Left lung (tissue), 14 donors: ENCODE measurements at places on chromosomes 16 and 17. TPM values are rescaled to one million over a fixed set of nuclear protein-coding genes. Genes with fewer than 3 reads are reported as not detected.

DNA sequence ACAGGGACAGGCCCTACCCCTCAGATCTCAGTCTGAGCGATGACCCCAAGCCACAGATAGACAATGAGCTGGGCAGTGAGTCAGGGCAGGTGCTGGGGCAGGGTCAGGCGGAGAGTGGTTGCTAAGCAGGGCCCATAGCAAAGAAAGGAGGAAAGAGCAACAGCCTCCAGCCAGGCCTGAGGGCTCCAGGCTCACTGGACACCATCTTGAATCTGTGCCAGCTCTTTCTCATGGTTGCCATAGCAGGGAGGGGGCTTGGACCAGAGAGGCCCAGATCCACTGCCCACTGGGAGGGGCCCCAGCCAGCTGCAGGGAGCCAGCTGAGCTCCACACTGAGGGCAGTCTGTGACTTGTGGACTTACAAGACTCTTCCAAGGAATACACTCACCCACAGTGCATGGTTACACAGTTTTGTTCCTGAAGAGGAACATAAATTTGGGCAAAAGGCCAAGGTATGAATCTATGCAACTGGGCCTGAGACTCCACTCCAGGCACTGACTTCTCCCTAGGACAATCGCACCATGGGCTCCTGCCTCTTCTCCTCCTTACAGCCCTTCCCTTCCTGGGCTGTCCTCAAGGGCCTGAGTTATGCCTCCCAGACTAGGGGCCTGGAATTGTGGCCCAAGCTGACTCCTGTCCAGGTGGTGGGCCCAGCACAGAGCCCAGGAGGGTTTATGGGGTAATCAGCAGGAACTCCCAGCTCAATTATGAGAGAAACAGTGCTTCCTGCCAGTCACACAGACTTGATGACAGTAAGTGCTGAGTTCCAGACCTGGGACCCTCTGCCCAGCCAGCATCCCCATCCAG, 59.9 kb downstream of the BEAN1 start:
- DNase-seq, result peak; percentile 81

GRCh38 chr17:8991514-8992285, 26.2 kb upstream of the PIK3R5 start:
- peak; percentile 60 for DNase-seq

- DNase-seq, result no peak
Observed at GRCh38 chr16:88505405-88506082, 52.5 kb downstream of the ZFPM1 start.

- DNase-seq, result no peak
Observed at GRCh38 chr17:61361084-61361483, 38.6 kb upstream of the TBX2 start.

GRCh38 chr17:55895112-55895759, 144.4 kb downstream of the PCTP start:
- no peak for DNase-seq

- peak; percentile 88 for DNase-seq
Observed at GRCh38 chr16:67173808-67174705, 3.7 kb downstream of the NOL3 start.

DNA sequence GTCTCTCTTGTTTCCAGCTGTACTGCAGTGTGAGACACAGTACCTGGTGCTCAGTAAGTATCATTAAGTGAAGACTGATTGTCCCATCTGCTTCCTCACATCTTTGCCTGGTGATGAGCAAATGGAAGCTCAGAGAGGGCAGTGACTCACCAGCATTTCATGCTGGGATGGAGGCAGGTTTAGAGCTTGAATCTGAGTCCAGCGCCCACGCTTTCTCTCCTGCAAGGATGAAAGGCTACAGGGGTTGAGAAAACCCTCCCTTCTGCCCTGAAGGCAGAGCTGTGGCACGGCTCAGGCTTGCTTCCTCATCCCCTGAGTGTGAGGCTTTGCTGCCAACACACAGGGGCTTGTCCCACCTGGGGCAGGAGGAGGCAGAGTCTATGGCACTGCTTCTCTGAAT, 1.5 kb upstream of the RNF112 start:
- no peak for DNase-seq

DNA sequence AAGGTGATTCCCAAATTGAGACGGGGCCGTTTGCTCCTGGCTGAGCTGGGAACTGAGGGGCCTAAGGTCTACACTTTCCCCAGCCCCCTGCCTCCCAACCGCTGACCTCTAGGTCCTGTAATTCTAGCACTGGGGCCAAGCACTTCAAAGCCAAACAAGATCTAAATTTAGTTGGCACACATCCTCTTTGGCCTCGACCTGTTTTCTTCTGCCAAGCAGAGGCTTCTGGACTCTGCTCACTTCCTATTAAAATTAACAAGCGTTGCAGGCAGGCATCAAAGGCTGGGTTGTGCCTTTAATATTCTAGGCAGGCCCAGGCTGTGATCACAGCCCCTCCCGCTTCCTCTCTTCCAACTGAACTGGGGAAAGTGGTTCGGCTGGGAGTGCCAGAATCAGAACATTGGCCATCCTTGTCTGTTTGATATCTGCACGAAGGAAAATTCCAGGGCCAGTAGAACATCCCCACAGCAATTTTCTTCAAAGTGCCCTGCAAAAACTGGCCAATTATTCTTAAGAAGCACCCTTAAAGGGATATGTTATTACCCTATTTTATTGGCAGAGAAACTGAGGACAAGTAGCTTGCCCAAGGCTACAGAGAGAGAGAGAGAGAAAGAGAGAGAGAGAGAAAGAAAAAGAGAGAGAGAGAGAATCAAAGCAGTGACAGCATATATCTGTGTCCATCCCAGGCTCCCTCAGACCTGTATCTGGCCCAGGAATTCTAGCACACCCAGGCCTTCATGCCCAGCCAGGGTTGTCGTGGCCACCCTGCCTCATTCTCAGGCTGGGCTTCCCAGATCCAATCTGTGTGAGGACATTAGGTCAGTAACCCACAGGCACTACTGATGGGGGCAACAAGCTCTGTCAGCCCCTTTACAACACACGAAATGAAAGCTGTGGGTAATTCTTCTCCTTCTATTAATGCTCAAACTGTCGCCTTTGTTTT, 12.8 kb upstream of the MT4 start:
- no peak for DNase-seq

DNA sequence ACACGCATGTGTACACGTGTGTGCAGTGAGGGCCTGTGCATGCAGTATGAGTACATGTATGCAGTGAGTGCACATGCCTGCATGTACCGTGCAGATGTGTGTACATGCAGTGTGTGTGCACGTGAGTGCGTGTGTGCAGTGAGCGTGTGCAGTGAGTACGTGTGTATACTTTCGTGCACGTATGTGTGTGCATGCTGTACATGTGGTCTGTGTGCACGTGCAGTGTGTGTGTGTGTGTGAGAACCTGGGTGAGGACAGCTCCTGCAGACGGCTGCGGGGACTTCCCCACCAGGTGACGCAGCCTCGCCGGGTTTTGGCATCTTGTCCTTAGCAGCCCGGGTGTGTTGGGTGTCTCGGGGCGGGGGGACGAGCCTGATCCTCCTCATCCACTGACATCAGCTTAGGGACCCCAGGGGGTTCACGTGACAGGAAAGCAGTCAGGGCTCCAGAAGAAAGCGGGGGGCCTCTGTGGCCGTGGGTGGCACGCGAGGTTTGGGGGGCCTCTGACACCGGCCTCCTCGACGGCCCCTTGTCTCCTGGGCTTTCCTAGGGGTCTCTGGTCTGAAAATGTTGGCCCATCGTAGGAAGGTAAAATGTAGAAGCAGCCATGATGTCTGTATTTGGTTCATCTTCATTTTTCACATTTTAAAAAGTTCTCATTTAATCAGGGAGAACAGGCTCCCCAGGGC, 119.6 kb upstream of the ZNF750 start:
- no peak for DNase-seq

GRCh38 chr16:66848172-66848571, 4.0 kb downstream of the CA7 start:
- no peak for DNase-seq

DNA sequence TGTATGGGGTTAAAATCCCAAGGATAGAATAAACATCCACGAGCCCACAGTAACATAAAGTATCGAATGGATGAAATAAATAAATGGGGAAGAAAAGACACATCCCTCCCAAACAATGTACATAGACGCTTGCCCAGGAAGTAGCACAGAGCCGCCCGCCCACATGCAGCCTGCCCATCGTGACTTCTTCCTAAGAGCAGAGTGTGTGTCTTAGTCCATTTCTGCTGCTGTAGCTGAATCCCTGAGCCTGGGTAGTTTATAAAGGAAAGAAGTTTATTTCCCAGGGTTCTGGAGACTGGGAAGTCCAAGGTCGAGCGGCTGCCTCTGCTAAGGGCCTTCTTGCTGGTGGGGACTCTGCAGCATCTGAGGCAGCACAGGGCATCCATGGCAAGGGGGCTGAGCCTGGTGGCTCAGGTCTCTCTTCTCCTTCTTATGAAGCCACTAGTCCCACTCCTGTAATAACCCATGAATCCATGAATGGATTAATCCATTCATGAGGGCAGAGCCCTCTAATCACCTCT, 39.4 kb upstream of the ZNF469 start:
- peak; percentile 37 for DNase-seq

- peak; percentile 54 for DNase-seq
Observed at GRCh38 chr16:85353839-85354685, 241.8 kb upstream of the CIBAR2 start.

- no peak for DNase-seq
Observed at GRCh38 chr16:67112591-67113399, 3.1 kb downstream of the PHAF1 start.

GRCh38 chr16:79534143-79534542, 66.4 kb downstream of the MAF start:
- no peak for DNase-seq

- no peak for DNase-seq
Observed at GRCh38 chr17:33688771-33689170, 395.7 kb upstream of the ASIC2 start.

GRCh38 chr16:63005356-63005755, 969.1 kb upstream of the CDH8 start:
- DNase-seq, result no peak

GRCh38 chr17:51677875-51678274, 417.5 kb downstream of the UTP18 start:
- no peak for DNase-seq

DNA sequence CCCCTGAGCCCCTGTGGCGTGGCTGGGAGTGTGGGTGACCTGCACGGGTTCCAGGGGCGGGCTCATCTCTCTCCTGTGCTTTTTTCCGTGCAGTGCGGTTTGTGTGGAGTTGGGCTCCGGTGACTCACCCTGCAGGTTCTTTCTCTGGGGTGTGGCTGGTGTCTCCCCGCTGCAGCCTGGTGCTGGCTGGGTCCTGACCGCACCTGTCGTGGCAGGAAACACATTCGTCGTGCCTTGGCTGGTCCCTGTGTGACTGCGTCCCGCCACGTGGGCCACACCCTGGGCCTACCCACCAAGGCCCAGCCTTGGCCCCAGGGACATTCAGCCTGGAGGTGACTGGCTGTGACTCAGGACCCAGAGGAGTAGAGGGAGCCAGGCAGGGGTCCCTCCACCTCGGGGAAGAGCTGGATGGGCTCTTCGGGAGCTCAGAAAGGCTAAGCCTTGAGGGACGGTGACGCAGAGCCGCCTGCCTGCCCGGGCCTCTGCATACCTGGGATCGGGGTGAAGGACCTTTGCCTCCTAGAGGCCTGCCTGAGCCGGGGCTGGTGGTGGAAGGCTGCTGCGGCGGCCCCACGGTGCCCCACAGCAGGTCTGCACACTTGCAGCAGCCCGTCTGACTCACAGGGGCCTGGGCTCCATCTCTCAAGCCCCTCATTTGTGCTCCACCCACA, 7.8 kb downstream of the TRAF7 start:
- no peak for DNase-seq

DNA sequence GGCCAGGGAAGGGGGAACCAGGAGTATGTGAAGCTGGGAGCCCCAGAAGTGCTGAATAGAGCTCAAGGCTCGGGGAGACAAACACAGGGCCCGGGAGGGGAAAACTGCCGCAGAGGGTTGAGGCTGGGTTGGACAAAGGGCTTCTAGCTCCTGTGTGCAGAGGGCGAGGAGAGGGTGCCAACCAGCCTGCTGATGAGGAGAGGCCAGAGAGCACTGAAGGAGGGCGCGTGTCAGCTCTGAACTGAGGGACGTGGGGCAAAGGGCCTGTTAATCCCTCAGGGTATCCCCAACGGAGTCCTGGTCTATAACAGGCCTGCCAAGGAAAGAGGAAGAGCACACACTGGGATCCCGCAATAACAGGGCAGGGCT, 151.3 kb downstream of the C16orf78 start:
- DNase-seq, result no peak

GRCh38 chr17:49407981-49408501, 6.6 kb downstream of the PHB1 start:
- peak; percentile 82 for DNase-seq

DNA sequence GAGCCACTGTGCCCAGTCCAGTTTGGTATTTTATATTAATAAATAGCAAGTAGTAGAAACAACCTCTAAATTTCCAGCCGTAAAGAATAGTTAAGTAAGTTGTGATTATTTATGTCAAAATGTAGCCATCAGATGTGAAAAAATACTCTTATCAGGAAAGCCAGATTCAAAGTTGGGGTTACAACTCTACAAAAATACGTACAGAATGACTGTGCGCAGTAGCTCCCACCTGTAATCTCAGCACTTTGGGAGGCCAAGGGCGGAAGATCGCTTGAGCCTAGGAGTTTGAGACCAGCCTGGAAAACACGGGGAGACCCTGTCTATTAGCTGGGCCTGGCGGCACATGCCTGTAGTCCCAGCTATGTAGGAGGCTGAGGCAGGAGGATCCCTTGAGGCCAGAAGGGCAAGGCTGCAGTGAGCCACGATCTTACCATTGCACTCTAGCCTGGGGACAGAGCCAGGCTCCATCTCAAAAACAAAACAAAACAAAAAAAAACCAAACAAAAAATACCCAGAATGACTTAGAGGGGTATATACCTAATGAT, 1.7 kb downstream of the PDP2 start:
- DNase-seq, result no peak

GRCh38 chr16:8905168-8905762, 23.1 kb downstream of the LITAFD start:
- DNase-seq, result no peak

- DNase-seq, result no peak
Observed at GRCh38 chr16:6771956-6772355, 560.7 kb upstream of the RBFOX1 start.

DNA sequence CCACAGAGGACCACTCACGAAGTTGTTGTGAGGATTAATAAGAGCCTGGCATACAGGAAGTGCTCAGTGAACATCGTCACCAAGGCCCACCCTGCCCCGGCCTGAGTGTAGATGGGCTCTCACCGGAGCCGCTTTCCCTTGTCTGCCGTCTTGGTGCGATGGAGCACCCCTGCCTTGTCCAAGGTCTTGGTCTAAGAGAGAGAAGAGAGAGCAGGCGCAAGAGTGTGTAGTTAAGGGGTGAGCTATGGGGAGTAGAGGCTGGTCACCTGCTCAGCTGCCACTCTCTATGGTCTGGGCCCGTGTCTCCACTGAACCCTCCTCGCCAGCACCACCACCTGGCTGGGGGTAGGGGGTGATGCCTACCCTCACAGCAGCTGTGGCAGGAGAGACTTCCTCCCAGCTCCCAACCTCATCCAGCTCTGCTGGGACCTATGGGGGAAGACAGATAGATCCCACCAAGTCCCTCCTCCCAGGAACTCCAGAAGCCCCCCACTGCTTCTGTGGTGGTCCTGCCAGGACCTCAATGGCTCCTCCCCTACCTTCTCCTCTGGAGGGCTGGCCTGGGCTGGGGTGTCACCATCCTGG, 28.7 kb downstream of the ARHGAP27 start:
- DNase-seq, result no peak

The HEATR9 gene
- not detected for polyA plus RNA-seq

The MYO1C gene
- 96.7 TPM for polyA plus RNA-seq

The PHF12 gene
- 64.2 TPM for polyA plus RNA-seq

The CCDC144A gene
- 1.5 TPM for polyA plus RNA-seq

The BLMH gene
- polyA plus RNA-seq, result 68.5 TPM
